ENCODE measurements at places on chromosomes 7 and 10.

DNA sequence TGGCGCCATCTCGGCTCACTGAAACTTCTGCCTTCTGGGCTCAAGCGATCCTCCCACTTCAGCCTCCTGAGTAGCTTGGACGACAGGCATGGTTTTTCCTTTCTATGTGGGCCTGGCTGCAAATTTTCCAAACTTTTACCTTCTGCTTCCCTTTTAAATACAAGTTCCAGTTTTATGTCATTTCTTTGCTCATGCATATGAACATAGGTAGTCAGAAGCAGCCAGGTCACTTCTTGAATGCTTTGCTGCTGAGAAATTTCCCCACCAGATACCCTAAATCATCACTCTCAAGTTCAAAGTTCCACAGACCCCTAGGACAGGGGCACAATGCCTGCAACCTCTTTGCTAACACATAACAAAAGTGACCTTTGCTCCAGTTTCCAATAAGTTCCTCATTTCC is 21.6 kb upstream of the RPEL1 start:
- DNase-seq = no peak

DNA sequence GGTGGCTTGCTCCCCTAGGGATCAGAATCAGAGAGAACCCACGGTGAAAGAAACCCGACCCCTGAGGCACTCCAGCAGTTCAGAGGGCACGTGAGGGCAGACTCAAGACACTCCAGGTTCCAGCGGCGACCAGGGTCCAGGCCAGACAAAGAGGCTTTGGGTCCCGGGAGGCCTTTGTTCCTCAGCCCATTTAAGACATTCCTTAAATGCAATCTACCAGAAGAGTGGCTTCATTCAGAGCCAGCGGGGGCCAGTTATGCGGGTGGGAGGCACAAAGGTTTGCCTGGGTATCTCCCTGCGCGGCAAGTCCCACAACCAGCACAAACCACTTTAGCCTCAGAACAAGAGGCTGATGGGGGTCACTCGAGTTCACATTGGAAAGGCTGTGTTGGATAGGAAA is 53.6 kb downstream of the AFAP1L2 start:
- DNase-seq = no peak

DNA sequence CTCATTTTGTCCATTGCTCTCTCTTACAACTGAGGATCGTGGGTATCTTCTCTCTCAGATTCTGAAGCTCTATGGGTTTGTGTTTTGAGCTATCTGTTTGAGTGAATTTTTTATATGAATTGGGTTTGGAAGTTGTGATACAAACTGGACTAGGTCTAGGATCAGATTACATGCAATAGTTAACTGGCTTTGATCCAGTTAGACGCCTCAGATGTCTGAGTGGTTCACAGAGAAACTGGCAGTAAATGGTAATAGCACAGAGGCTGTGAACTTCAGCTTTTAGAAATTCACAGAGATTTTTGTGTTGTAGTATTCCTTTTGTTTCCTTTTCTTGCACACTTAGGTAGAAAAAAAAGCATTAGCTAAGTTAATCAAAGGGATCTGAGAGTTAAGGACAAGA is 12.7 kb upstream of the DNMBP start:
- no peak for DNase-seq

DNA sequence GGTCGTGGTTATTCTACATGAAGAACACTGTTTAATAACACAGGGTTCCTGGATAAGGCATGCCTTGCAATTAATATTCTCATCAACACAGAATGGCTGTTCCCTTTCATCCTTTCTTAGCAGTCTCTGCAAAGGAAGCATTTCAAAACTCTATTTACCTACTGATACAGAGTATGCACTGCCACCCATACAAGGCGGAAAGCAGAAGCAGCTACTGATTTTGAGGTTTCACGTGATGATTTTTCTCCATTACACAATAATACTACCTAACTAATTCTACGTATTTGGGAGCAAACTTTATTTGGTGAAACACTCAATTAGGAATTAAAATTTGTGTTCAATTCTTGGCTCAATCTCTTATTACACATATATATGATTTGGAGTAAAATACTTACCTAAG is 43.0 kb upstream of the COL1A2 start:
- DNase-seq = no peak

DNA sequence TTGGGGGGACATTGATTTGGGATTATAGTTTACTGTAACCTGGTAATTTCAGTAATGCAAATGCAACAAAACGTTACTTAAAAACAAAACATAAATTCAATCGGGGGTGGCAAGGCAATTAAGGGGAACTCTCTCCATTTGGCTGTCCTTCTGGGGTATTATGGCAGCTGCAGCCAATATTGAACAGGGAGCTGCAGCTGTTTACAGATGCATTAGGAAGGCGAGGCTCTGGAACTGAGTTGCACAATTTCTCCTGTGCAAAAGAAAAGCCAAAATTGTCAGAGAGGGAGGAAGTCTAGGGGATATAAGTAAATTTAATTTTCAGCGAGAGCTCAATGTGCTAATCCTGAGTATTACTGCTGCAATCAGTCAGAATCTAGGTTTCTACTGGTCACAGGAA is 36.1 kb downstream of the NEUROD6 start:
- no peak for DNase-seq

- DNase-seq = no peak
Measured at GRCh38 chr7:149707448-149707886, 65.9 kb downstream of the ZNF467 start.

DNA sequence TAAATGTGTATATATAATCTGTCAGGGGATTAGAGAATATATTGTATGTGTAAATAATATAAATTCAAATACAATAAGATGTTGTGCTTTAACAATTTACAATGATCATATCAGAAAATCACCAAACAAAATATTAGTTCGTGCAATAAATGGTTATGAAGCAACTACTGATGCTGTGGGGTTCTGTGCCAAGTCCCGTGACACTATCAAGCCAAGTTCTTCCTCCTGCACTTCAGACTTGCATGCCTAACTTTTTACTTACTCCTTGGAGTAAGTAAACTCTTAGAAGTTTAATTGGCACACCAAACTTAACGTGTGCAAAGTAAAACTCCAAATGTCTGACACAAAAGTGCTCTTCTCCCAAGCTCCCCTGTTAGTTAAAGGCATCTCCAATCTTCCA is 26.5 kb upstream of the TMEM254 start:
- no peak for DNase-seq

DNA sequence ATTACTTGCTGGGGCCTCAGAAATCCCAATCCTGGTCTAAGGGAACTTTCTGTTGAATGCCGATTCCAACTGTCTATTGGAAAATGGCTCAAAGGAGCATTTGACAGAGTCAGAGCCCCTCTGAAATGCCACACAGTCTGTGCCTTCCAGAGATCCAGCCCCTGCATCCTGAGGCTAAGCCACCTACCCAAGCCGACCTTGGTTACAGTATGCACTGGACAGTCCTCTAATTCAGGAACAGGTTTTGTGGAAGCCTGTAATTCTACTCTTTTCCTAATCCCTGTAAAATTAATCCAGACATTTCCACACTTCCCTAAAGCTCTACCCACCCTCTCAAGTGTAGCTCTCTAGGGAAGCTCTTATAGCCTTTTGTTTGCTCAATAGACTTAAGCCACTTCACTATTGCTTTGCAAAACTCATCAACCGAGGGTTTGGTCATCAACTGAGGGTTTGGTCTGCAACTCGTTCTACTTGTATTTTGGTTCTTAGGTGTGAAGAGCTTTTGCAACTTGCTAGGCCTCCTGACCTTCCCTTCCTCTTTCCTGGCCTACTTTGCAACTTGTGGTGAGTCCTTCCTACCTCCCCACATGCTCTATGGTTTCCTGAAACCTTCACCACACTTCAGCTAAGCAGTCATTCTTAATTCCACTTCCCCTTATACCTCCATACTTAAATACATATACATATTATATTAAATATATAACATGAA is 364.8 kb downstream of the SFMBT2 start:
- DNase-seq = no peak

GRCh38 chr7:28672397-28672797 is 260.1 kb downstream of the CREB5 start:
- DNase-seq = no peak
